Mammary epithelial cell (primary cell): ENCODE measurements at places on chromosomes 4 and X. TPM values are rescaled to one million over a fixed set of nuclear protein-coding genes. Genes with fewer than 3 reads are reported as not detected.

The OTC gene
- not detected for polyA plus RNA-seq

The RIBC1 gene
- polyA plus RNA-seq = 0.23 TPM

The GYPE gene
- polyA plus RNA-seq = not detected

The LDB2 gene
- not detected for polyA plus RNA-seq

The NR3C2 gene
- 0.03 TPM for polyA plus RNA-seq

The LRP2BP gene
- 0.12 TPM for polyA plus RNA-seq

The LEF1 gene
- polyA plus RNA-seq = 0.53 TPM

The SSX2 gene
- not detected for polyA plus RNA-seq

The ADH1B gene
- polyA plus RNA-seq = not detected

The SLC9B1 gene
- polyA plus RNA-seq = 0.08 TPM

The TSPAN7 gene
- polyA plus RNA-seq = 0.40 TPM

The SAGE1 gene
- polyA plus RNA-seq = not detected

The FOXR2 gene
- polyA plus RNA-seq = not detected

The GLRB gene
- polyA plus RNA-seq = 1.2 TPM

The ARL9 gene
- polyA plus RNA-seq = 0.57 TPM

The DMD gene
- polyA plus RNA-seq = 12.2 TPM

The AFM gene
- not detected for polyA plus RNA-seq

The NOX1 gene
- polyA plus RNA-seq = not detected

The MED28 gene
- 9.9 TPM for polyA plus RNA-seq

The LRRC66 gene
- 0.15 TPM for polyA plus RNA-seq

The MSANTD1 gene
- 0.05 TPM for polyA plus RNA-seq

The GLUD2 gene
- 0.45 TPM for polyA plus RNA-seq

The TMEM185A gene
- polyA plus RNA-seq = 16.5 TPM

The ADD1 gene
- polyA plus RNA-seq = 94.4 TPM

The RNF212 gene
- polyA plus RNA-seq = 1.1 TPM
